ENCODE measurements at places on chromosomes 5 and 9.
A peak's percentile ranks its signal among the peaks of the same experiment; 100 is the strongest.

GRCh38 chr9:15975101-15975778 is 422.4 kb downstream of the CCDC171 start:
- DNase-seq: no peak

GRCh38 chr5:64971990-64972389 is 203.3 kb downstream of the CWC27 start:
- no peak for DNase-seq

DNA sequence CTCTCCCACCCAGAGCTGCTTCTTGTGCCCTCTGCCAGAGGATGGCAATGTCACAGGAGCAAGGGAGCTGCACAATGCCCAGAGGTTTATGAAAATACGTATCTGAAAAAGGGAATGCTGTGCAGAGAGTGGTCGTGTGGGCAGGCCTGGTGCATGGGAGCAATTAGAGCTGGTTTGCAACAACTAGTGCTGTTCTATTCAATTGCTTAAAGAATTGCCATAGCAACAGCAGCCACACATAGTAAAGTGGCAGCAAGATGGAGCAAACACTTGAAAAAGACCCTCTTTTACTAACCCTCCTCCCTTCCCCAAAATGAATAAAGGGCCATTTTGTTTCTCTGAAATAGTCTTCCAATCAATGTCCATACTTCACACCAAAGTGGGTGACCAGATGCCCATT is 166.3 kb downstream of the CRB2 start:
- no peak for DNase-seq

DNA sequence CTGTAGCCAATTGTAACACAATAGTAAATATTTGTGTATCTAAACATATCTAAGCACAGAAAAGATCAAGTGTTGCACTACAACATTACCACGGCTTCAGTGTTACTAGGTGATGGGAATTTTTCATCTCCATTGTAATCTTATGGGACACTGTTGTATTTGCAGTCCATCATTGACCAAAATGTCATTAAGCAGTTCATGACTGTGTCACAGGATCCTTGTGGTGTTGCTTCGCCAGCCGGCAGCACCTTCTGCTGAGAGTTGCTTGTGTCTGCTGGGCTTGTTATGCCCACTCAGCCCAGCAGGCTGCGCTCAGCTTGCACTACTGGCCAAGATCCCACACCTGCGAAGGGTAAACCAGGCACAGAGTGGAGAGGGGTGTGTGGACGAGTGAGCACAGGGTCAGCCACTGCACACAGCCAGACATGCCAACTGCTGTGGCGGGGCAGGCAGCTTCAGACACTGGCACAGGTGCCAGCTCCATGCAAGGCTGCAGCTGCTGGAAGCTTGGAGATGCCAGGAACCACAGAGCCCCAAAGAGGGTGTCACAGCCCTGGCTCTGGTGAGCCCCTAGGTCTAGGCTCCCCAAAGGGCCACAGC is 273.7 kb downstream of the CETN3 start:
- no peak for DNase-seq

DNA sequence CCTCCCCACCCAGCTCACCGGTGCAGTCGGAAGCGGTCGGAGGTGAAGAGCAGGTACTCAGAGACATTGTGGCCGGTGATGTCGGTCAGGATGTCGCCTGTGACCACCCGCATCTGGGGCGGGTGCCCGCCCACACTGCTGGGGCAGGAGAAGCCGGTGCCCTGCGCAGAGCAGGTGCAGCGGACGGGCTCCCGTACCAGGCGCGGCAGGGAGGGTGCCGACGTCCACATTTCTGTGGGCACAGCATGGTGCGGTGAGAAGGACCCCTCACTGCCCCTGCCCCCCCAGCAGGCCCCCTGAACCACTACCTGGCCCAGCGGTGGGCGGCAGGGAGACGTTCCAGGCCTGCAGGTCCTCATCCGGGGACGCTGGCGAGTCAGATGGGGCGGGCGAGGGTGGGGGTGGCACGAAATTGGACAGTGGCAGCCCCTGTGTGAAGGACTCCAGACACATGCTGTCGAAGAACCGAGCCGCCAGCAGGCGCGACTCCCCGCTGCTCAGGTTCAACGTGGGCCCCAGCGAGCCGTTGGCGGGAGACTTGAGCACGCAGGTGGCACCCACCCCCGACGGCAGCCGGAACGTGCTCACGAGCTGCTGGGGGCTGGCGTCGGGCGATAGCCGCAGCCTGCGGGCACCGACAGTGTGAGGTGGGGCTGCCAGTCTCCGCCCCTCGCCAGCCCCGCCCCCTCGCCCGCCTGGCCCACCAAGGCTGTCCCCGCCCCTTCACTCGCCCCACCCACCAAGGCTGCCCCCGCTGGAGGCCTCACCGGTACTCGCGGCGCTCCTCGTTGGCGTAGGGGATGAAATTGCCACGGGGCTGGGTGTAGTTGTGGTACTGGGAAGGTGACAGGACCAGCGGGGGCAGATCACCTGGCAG is 15.1 kb downstream of the ABCA2 start:
- no peak for DNase-seq

DNA sequence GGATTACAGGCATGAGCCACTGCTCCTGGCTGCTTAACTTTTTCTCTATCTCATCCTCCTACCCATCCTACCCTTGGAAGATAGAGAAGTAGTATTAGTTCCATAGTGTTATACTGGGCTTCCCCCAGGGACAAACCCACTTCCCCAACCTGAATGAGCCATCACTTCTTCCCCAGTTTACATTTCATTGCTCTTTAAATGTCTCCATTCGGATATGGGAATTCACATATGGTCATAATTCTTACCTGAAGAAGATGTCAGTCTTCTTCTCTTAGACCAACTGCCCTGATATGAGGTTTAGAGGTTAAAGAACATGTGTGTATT is 1.9 kb downstream of the CD274 start:
- no peak for DNase-seq

- DNase-seq: no peak
These were observed 29.2 kb downstream of the NSUN2 start for GRCh38 chr5:6603643-6604042.

- DNase-seq: no peak
These were observed 210.2 kb downstream of the DAB2IP start for GRCh38 chr9:121861501-121862180.

DNA sequence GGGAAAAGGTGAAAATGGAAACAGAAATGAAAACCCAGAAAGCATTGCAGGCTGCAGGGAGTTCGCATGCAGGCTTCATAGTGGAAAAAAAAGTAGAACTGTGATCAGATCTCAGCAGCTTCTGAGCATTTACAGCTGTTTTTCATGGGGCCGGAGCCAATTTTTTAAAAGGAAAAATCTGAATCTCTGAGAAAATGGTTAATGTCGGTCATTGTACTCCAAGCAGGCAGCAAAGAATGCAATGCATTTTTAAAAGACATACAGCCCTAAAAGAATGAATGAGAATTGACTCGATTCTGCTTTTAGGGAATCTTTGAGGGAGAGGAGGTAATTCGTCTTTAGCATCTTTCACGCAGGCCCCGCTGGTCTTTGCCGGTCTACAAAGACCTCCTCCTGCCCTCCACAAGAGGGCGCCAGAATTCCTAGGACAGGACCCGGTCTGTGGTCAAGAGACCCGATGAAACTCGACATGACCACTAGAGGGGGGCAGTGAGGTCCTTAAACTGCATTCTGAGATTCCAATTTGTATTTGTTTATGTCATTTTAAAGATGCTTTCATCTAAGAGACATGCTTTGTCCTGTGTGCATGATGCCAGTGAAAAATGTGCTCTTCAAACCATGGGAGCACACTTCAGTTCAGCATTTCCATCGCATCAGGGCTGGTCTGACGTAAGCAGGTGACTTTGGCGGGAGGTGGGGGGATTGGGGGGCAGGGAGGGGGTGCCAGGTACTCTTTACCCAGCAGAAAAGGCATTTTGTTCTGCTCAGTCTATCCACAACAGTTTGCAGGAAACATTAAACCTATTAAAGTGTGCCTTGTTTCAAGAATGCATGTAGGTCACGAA is 43.7 kb upstream of the TMEM252 start:
- peak; percentile 81 for DNase-seq

- no peak for DNase-seq
These were observed 154.1 kb upstream of the EFNA5 start for GRCh38 chr5:107824821-107825220.

GRCh38 chr5:52922384-52922783 is 66.8 kb upstream of the ITGA2 start:
- peak; percentile 83 for DNase-seq

GRCh38 chr5:53367727-53368126 is 112.7 kb upstream of the FST start:
- no peak for DNase-seq

DNA sequence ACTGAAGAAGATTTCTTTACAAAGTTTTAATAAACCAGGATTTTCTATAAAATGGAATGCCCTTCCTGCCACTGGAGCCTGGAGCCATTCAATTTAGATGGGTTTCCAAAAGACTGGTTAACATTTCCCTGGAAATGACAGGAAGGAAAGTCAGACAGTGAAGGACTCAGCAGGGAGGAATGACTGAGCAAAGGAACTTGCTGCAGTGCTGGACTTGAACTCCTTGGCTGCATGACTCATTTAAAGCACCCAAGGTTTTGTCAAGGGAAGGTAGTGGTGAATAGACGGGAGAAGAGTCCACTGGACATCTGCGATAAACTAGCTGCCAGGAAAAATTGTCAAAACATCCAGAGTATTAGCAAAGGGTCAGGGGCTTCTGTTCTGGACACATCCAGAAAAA is 163.8 kb upstream of the SLC28A3 start:
- DNase-seq: peak; percentile 17

- DNase-seq: no peak
These were observed 6.1 kb upstream of the IER5L start for GRCh38 chr9:129184219-129184524.

GRCh38 chr9:136903041-136903554 is 16.8 kb downstream of the TRAF2 start:
- DNase-seq: no peak

GRCh38 chr5:82717738-82718137 is 359.5 kb downstream of the TMEM167A start:
- no peak for DNase-seq

DNA sequence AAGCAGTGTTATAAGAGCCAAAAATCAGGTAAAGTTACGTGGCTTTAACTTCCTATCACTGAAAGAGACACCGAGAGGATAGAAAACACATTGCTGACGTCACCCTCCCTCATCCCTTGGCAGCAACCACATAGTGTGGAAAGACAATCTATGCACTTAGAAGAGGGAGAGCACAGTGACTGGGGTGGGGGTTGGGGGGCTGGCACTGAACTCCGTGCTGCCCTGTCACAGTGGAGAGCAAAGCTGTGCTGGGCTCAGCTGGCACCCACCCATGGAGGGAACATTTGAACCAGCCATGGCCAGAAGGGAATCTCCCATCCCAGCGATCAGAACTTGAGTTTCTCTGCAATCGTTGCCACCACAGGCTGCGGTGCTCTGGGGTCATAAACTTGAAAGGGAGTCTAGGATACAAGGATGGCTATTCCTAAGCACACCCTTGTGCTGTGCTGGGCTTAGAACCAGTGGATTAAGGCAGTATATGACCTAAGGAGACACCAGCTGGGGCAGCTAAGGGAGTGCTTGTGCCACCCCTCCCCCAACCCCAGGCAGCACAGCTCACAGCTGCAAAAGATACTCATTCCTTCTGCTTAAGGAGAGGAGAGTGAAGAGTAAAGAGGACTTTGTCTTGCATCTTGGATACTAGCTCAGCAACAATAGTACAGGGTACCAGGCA is 73.4 kb downstream of the KIAA0825 start:
- no peak for DNase-seq

DNA sequence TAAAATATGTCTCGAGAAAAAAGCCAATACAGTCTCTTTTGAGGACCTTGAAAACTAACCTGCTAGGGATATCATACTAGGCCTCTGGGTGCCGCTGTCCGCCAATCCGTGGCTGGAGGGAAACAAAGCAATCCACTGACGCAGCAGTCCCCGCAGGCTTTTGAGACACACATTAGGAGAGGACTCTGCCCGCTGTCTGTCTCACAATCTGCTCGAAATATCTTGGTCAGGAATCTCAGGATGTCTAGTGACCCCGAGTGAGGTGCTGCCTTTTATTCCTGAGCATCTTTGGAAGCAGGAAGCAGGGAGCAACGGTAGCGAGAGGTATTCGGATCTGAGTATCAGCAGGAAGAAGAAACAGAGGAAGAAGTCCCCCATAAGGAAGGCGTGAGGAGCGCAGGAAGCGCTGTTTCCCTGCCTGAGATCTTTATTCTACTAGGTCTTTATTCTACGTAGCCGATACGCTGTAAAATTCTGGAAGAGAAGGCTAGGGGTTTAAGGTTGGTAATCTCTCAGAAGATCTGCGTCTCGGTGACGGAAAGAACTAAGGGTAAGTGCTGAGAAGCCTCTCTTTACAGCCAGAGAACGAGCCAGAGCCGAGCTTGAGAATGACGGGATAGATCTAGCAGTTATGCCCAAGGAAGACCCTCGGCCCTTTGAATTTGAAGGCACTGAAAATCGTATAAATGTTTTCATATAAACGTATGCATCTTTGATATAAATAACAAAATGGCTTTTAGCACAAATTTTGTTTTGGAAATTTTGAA is 4.0 kb upstream of the PCDHGA1 start:
- no peak for DNase-seq

DNA sequence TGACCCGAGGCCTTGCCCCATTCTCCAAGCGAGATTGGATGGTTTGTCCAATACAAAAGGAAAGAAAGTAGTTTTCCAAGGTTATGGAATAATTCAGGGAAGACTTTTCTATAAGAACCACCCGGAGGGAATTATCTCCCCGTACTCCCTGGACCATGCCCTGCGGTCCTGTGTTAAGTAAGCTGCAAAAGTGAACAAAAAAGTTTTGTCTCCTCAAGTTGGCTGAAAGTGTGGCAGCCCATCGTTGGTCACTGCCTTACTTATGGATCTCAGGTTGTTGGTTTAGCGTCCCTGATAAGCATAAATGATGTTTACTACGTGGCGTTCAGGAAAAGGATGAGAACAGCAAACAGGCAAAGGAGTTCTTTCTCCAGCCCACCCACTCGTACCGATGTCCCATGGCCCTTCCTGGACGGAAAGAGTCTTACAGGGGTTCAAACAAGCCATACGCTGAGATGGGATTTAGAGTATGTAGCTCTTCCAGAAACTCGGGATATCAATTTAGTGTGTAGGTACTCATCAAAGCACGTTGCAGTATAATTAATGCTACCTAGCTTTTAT is 413 bp upstream of the AUH start:
- no peak for DNase-seq

GRCh38 chr9:110125763-110126351 is 82.1 kb downstream of the C9orf152 start:
- DNase-seq: no peak

- peak; percentile 91 for DNase-seq
These were observed 487 bp upstream of the EBF1 start for GRCh38 chr5:159100025-159100781.

DNA sequence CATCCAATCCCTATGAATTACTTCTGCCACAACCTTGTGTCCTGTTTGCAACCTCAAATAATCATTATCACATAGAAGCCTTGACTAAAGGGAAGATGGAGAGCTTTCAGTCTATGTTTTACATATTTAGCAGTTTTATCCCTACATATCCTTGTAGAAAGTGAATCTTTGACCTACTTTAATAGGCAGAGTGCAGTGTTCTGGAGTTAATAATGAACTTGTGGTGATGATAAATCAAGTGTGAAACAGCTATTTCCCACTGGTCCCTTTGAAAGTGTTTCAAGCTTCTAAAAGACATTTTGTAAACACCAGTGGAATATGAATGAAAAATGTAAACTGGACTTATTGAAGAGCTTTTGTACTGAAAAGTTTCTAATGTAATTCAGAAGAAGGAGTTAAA is 406.7 kb downstream of the GABRG2 start:
- DNase-seq: no peak
